Stimulated activated CD8-positive, alpha-beta memory T cell treated with anti-CD3 and anti-CD28 coated beads, Interleukin-2, amount 100 ng/mL, for 1 hour (primary cell): ENCODE measurements at places on chromosomes 1 and 21.
A peak's percentile ranks its signal among the peaks of the same experiment; 100 is the strongest.

DNA sequence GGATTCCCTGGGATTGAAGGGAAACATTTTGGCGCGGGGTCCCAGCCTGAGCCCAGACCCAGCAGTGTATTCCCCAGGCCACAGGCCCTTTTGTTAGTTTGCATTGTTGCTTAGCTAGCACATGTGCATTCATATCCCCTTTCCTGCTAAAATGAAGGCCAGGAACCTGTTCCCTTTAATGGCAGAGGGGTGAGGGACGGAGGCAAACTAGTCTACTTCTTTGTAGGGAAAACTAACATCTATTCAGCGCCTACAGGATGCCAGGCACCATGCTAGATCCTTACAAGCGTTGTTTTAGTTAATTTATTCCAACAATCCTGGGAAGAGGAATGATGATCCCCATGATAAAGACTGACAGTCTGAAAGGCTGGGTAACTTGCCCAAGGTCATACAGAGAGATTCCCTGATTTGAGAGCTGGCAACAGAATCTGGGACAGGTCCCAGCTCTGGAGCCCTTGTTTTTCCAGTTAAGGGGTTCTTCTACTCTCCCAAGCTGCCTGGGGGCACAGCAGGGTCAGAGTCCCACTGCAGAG is 595 bp upstream of the E2F2 start:
- no peak for DNase-seq

DNA sequence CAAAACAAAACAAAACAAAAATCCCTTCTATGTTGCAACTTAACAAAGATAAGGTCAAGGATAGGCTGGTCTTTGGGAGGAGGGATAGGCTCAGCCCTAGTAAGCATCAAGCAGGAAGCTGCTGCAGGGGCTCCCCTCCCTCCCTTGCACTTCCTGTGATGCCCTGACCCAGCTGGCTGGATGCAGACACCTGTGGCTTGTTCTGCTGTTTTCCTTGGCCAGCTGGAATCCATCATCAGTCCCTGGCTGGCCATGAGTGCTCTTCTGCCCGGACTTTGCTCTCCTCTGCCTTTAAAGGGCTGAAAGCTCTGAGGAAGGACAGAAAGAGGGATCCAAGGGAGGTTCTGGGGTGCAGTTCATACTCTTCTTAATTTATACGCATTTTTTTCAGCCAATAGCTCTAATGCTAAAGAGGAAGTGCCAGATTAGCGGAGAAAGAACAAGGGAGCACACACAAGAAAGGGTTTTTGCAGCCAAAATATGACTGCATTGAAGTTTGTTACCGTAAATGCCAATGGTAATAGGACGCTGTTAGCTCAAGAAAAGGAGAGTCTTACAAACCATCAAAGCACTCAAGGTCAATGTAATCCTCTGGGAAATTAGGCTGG is 19.9 kb upstream of the UBE2U start:
- DNase-seq, result no peak

DNA sequence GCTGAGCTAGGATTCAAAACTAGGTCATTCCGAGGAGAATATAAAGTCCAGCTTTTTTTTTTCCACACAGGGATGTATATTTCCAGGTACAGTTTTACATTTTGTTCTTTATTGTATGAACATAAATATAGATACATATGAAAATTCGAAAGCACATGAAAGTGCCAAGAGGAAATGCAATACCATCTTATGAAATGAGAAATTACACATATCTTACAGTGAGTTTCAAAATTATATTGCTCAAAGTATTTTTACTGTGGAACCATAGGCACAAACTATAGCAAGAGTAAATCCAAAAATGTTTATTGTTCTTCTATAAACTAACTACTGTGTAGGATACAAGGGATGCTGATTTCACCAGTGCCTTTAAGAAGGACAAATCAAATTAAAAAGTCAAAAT is 39.0 kb downstream of the PTPRC start:
- DNase-seq, result no peak

DNA sequence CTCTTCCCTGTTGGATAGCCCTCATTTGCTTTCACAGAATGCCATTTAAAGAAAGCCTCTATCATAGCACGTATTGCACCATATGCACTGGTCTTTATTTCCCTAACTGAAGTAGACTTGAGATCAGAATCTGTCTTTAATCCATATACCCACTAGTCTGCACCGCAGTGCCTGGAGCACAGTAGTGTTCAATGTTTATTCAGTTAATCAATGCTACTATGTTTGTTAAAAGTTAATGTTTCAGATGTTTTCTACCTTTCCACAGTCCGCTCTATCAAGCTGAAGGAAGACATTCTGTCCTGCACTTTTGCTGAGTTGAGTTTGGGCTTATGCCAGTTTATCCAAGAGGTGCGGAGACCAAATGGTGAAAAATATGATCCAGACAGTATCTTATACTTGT is 139.2 kb downstream of the ZMYM4 start:
- DNase-seq, result no peak

- no peak for DNase-seq
These were observed 30.8 kb upstream of the KIF1B start for GRCh38 chr1:10179406-10180091.

- no peak for DNase-seq
These were observed 74.0 kb upstream of the CTTNBP2NL start for GRCh38 chr1:112322018-112322417.

DNA sequence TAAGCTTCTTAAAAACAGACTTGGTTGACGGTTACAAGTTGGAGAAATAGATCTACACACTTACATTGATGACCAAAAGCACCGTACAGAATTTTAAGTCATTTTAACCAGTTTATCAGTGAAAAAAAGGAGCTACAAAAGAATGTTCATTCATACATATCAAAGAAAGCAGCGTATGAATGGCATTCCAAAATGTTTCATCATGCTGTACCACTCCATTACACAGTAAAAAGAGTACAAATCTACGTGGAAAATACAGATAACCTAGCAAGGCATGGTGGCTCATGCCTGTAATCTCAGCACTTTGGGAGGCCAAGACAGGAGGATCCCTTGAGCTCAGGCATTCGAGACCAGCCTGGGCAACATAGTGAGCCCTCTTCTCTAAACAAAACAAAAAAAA is 40.3 kb downstream of the ZZZ3 start:
- no peak for DNase-seq

- no peak for DNase-seq
These were observed 308.8 kb downstream of the AJAP1 start for GRCh38 chr1:4963251-4963650.

DNA sequence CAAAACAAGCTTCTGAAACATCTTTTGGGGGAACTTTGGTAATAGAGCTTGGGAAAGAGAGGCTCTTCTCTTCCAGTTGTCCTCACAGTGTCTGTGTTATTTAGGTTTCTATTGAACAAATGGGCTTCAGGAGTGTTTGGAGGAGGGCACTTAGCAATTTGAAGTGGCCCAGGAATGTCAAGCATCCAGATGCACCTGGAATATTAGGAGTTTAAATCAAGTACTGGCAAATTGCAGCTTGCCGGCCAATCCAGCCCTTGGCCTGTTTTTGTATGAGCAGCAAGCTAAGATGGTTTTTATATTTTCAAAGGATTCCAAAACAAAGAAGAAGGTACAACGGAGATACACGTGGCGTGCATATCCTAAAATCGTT is 94.7 kb downstream of the CCDC185 start:
- no peak for DNase-seq

GRCh38 chr1:6012529-6013318 is 20.5 kb upstream of the NPHP4 start:
- no peak for DNase-seq

DNA sequence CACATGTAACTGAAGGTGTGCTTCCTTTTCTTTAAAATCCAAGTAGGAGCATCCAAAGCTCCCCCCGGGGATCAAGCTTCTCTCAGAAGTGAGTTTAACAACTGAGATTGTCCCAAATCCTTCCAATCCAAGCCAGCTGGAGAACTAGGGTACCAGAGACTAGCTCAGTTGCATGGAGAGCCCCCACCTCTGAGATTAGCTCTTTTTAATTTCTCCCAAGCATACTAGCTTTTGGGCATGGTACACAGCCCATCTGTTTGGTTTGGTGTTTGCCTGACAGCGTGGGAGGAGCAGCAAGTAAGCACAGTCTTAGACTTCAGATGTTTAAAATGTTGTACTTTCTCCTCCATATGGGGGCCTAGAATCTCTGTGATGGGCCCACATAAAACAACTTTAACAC is 142.8 kb downstream of the ASTN1 start:
- no peak for DNase-seq

GRCh38 chr1:15020943-15021745 is 132.4 kb upstream of the TMEM51 start:
- no peak for DNase-seq

GRCh38 chr1:106748606-106749005 is 307.9 kb upstream of the PRMT6 start:
- DNase-seq, result no peak

GRCh38 chr21:45570826-45571601 is 28.8 kb upstream of the SLC19A1 start:
- no peak for DNase-seq

- no peak for DNase-seq
These were observed 138.4 kb downstream of the SYT2 start for GRCh38 chr1:202571719-202572339.

- no peak for DNase-seq
These were observed 125.6 kb downstream of the CACNA1E start for GRCh38 chr1:181608948-181609347.

- DNase-seq, result no peak
These were observed 247.1 kb downstream of the NPHP4 start for GRCh38 chr1:5744911-5745799.

DNA sequence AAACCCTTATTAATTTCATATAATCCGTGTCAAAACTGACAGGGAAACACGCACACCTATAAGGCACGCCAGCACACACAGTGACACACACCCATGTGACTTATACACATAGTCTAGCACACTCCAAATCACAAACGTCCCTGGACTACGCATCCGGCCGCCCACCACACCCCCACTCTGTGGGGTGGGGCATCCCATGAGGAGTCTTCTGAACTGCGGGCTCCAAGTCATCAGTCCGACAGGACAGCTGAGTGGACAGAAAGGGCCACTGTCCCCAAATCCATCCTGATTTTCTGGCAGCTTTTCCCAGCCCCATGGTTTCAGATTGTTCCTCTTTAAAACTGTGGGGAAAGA is 829 bp downstream of the PEA15 start:
- peak; percentile 16 for DNase-seq

DNA sequence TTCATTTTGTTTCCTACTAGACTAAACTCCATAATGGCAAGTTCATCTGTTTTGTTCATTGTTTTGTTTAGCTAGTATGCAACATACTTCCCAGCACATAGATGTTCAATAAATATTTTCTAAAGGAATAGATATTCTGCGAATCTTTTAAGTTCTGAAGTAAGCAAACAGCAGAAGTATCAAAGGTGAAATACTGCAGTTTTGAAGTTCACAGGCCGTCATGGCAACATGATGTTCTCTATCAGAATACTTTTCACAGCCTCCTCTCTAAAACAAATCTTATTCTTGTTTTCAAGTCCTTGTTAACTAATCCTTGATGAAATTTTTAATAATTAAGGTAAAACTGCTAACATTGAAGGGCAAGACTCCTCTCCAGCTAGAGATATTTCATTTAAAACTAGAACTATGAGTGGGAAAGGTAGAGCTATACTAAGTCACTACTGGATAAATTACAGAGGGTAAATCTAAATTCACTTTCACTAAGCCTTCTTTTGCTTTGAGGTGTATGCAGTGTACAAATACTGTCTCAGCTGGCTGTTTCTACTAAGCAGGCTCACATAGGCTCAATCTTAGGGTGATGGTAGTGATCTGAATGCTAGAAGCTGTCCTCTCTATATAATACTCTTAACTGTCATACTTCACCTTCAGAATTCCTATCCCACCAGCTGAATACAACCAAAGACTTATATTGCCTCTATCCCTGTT is 96.7 kb downstream of the ZZZ3 start:
- DNase-seq, result no peak

DNA sequence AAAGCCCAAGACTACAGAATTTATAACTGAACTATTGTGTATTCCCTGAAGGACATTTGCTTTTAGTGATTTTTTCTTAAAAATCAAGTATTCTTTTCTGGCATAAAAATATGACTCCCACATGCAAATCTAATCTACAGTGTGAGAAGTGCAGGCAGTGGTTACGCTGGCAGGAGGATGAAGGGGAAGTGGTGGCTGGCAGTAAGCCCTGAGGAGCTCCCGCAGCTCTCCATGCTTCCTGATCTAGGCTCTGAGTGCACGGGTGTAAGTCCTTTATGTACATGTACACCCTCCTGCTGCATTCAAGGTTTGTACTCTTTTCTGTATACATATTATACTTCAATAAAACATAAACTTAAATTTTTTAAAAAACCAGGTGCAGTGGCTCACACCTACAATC is 67.5 kb upstream of the PRDX6 start:
- DNase-seq, result no peak

DNA sequence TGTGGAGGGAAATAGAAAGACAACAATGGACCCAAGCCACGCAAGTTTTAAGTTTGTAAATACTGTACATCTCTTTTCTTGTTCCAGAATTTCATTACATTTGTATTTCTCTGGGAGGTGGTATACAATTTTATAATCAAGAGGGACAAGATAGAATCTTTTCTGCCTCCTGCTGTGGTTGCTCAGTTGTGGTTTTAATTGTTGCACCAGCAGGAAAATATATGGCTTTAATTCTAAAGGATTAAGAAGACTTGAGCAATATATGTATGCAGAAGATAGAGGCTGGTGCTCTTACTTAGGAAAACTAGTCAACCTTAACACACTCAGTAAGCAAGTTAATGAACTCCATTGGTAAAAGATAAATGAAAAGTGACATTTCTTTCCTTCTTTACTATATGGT is 19.8 kb upstream of the ASB17 start:
- no peak for DNase-seq

- no peak for DNase-seq
These were observed 5.1 kb downstream of the MINDY1 start for GRCh38 chr1:151001602-151002001.

DNA sequence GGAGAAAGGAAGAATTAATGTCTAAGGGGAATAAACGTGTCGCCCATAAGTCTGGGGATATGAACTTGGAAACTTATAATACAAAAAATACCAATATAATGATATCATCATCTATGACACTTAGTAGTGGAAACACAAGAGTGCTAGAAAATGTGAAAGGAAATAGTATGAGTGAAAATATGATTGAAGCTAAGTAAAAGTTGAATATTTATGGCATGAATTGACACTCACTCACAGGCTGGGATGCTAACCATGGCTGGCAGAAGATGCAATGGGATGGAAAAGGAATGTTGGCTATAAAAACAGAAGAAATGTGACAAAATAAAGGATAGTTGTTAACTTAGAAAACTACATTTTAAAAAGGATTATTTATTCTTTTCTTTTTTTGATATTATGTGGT is 120.1 kb downstream of the XPR1 start:
- no peak for DNase-seq

- no peak for DNase-seq
These were observed 144.4 kb downstream of the RGS7 start for GRCh38 chr1:241212628-241213027.

GRCh38 chr1:201647094-201647493 is 108.2 kb downstream of the NAV1 start:
- no peak for DNase-seq

GRCh38 chr1:9294910-9295636 is 2.4 kb downstream of the SPSB1 start:
- no peak for DNase-seq

GRCh38 chr1:18413541-18414305 is 67.0 kb upstream of the KLHDC7A start:
- DNase-seq, result no peak
